Fibroblast of villous mesenchyme (primary cell): ENCODE measurements at places on chromosomes 6 and 20. TPM values are rescaled to one million over a fixed set of nuclear protein-coding genes. Genes with fewer than 3 reads are reported as not detected.

PARD6B gene
- 1.6 and 6.5 TPM in 2 replicates for total RNA-seq

MRAP2 gene
- not detected in 2 replicates for total RNA-seq

ULBP1 gene
- 0.43 and 1.6 TPM in 2 replicates for total RNA-seq

BTNL2 gene
- not detected in 2 replicates for total RNA-seq

DPPA5 gene
- total RNA-seq: not detected in 2 replicates

CFAP61 gene
- total RNA-seq: 0.43 TPM in 1 of 2 replicates, not detected in the other
